NCI-H187 treated with DMSO at 0.1 percent for 48 hours (cell line): ENCODE measurements at places on chromosomes 1 and 21.

GRCh38 chr1:67919274-67920072 is 86.2 kb upstream of the GNG12 start:
- peak; percentile 60 for DNase-seq

- DNase-seq: no peak
These were observed 13.3 kb downstream of the SMIM12 start for GRCh38 chr1:34846265-34846664.

GRCh38 chr1:111535256-111536191 is 32.1 kb upstream of the ADORA3 start:
- DNase-seq: no peak

DNA sequence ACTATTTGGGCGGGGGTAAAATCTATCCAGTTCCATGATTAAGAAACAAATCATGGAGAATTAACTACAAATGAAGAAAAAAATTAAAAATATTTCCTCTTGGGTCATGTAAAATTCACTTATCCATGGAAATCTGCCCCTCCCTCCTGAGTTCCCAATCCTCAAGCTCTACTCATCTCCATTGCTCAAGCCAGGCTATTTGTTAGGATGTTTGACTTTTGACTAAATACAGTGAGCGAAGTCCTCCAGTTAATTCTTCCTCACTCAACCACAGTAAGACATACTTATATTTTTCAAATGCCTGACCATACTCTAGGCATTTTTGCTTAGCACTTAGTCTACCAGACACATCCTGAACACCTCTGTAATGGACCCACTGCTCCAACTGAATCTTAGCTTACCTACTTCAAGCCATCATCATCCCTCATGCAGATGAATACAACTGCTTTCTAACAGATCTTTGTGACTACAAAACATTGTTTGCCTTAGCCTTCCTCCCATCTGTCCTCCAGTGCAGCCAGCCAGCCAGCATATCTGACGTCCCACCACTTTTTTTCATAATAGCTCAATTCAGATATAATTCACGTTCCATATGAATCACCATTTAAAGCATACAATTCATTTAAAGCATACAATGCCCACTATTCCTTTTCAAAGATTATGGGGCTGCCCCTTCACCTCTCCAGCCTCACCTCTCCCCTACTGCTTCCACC is 154.2 kb downstream of the RERE start:
- no peak for DNase-seq

DNA sequence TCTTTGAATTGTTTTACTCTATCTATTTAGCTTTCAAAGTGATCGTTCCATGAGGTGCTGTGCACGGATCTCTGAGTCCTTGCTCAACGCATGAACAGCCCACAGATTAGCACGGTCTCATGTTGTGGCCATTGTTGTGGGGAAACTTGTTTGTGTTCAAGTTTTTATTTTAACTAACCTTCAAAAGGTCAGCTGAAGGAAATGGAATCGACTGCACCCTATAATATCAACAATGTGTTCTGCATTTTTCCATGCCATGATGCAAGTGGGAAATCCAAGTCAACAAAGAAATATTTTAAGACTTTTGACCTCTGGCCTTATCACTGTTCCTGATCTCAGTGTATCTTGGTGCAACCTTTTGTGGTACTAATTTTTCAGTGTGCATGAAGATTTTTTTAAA is 6.1 kb downstream of the SH2D1B start:
- DNase-seq: no peak

GRCh38 chr1:109807822-109808680 is 44.3 kb upstream of the EPS8L3 start:
- no peak for DNase-seq

- no peak for DNase-seq
These were observed 38.3 kb upstream of the MYOCOS start for GRCh38 chr1:171583591-171584201.
